Activated CD8-positive, alpha-beta T cell treated with anti-CD3 and anti-CD28 coated beads, Interleukin-2, amount 10 ng/mL, durations not matched to agents 7 days and 5 days (primary cell): ENCODE measurements at places on chromosomes 1 and 21. TPM values are rescaled to one million over a fixed set of nuclear protein-coding genes. Genes with fewer than 3 reads are reported as not detected.

DNA sequence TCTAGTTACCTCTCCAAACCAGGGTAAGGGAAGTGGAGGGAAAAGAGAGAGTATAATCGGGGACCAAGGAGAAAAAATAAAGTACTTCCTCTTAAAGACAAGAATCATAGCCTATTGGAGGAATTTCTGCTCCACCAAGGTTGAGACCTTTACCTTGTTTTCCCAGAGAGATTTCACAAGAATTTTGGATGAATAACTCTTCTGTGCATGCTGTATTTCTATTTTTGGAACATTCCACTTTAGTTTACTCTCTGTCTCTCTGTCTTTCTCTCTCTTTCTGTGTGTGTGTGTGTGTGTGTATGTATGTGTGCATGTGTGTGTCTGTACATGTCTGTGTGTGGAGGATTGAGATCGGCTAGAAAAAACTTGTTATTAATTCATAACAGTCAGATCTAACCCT lies 318.4 kb upstream of the RGS18 start:
- DNase-seq, result no peak

GRCh38 chr1:43206600-43207228 lies 34.6 kb downstream of the CFAP57 start:
- no peak for DNase-seq

The COL6A1 gene
- total RNA-seq, result 0.42 TPM

The PLA2G2F gene
- not detected for total RNA-seq

DNA sequence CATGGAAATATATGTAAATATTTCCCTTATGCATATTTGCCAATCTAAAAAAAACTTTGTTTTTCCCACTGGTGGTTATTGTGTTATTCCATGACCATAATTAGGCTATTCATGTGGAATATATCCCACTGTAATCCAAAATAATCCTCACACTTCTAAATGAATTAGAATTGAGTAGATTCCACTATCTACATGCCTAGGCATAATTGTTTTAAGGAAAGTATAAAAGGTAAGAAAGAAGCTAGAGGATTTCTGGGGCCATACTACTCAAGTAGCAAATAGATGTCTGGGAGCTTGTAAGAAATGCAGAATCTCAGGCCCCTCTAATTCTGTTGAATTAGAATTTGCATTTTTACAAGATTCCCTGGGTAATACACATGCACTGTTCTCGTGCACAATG lies 83.5 kb upstream of the RRP15 start:
- DNase-seq, result no peak

The TOR1AIP1 gene
- total RNA-seq, result 67.7 TPM

The PGLYRP4 gene
- not detected for total RNA-seq

DNA sequence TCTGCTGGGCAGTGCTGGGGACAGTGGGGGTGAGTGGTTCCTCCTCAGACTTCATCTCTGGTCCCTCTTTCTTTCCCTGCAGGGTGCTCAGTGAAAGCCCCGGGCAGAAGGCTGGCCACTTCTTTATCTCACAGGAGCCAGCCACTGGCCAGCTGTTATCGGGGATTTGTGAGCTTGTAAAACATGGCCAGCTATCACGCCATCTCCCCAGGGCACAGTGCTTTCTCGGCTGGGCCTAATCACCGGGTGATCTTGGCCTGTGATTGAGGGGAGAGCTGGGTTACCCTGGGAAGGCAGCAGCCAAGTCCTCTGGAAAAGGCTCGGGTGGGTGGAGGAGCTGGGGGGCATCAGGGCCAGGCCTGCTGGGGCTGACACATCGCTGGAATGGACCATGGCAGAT lies 83.0 kb downstream of the IGSF21 start:
- DNase-seq, result no peak

DNA sequence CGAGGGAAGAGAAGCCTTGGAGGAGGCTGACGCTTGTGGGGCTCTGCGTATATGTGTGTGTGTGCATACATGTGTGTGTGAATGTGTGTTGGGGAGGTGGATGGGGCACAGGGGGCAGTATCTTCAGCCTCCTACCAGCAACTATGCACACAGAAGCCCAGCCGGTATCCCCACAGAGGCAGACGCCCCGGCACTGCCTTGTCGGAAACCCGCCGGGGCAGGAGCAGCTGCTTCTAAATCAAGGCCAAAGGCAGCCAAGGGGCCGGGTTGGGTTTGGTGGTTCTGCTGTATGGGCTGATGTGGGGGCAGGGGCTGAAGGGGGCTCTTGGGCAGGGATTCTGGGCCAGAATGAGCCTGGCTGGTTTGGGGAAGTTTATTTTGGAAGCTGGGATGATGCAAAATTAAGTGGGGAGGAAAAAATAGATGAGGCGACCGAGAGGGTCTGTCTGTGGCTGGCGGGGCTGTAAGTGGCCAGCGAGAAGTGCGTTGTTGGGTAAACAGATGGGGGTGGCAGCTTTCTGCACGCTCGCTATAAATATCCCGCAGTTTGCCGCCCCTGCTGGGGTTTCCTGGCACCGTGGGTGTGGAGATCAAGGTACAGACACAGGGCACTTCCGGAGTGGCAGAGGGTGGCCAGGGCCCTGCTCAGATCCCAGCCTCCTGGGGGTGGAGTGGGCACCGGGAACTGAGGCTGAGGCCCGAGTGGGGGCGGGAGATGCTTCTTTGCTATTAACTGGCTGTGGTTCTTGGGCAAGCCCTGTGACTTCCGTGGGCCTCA lies 11.0 kb upstream of the WNT4 start:
- no peak for DNase-seq

DNA sequence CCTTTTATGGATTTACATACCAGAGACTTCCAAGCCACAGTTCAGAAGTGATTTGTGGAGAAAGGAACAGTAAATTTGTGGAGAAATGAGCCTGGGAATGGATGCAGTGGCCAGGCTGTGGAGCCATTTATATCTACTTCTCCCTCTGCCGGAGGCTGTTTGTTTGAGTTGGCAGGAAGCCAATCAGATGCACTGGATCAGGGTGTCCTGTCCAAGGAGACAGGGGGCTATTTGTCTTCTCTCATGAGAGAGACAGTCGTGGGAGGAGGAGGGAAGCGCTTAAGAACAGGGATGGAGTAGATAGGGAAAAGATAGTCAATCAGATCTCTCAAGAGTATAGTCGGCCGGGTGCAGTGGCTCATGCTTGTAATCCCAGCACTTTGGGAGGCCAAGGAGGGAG lies 2.8 kb upstream of the HAPLN2 start:
- no peak for DNase-seq

The ARHGAP30 gene
- total RNA-seq, result 277 TPM

The MTMR11 gene
- 1.2 TPM for total RNA-seq

- no peak for DNase-seq
Observed at GRCh38 chr1:180123463-180123936, 31.2 kb upstream of the QSOX1 start.

GRCh38 chr1:160799641-160800040 lies 3.7 kb downstream of the LY9 start:
- no peak for DNase-seq

The PLA2G2D gene
- total RNA-seq, result not detected

The PTPN7 gene
- total RNA-seq, result 255 TPM

DNA sequence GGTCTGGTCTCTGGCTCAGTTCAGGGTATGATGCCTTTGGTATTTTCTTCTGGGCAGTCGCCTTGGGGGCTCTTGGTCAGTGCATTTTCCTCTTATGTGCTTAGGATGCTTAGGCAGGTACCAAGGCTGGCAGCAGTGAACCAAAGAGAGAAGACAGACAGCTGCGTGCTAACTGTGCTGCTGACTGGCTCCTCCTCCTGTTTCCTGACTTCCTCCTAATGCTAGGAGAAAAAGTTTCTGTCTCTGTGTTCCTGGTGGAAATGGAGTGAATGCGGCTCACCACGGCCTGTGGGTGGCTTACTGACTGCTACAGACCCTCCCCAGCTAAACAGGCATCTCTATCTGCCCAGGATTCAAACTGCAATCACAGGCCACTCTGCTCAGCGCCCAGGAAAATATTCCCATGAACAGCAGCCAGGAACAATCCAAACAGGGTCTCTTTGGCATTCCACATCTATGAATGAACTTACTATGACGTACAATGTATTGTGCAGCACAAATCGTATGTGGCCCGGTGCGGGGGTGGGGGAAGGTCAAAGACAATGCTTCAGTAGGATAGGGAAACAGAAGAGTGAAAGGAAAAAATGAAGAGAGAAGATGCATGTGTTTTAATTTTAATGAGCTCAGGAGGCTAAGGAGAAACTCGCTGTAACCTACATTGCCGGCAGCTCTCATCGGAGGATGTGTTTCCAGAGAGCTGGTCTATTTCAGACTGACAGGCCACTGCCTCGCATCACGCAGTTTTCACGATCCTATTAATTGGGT lies 2.8 kb downstream of the ABCG1 start:
- DNase-seq, result no peak

DNA sequence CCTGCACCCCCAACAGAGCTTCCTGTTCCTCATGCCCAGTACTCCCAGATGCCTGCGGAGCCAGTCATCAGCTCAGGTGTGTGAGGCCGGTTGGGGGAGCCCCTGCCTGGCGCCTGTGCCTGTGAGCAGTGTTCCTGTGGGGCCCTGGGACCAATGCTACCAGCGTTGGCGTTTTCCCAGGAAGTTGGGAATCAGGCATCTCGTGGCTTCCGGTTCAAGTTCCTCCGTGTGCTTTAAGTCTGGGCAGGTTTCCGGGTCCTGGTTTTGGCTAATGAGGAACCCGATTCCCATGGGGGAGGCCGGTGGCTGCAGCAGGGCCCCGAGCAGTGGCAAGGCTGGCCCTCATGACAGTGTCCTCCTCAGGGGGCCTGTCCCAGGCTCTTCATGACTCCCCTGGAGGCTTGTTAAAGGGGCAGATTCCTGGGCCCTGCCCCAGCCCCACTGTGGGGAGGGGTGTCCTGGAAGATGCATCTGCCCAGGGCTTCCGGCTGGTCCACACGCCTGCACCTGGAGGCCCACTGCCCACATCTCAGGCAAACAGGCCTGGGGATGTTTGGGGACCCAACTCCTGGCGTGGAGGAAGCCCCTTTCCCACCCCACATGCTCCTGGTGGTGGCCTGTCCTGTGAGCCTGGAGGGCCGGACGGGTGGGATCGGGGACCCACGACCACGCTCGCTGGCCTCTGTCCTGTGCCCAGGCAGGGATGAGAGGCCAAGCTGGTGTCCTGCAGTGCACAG lies 26.2 kb downstream of the TP73 start:
- no peak for DNase-seq

DNA sequence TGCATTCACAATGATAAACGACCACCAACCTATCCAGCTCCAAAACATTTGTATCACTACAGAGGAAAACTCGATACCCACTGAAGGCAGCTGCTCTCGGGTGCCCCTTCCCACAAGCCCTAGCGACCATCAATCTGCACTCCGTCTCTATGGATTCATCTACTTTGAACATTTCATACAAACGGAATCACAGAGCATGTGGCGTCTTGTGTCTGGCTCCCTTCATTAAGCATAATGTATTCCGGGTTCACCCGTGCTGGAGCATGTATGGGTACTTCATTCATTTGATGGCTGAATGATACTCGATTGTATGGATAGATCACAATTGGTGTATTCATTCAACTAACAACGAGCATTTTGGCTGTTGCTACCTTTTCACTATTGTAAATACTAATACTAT lies 340.2 kb downstream of the SMYD3 start:
- no peak for DNase-seq

DNA sequence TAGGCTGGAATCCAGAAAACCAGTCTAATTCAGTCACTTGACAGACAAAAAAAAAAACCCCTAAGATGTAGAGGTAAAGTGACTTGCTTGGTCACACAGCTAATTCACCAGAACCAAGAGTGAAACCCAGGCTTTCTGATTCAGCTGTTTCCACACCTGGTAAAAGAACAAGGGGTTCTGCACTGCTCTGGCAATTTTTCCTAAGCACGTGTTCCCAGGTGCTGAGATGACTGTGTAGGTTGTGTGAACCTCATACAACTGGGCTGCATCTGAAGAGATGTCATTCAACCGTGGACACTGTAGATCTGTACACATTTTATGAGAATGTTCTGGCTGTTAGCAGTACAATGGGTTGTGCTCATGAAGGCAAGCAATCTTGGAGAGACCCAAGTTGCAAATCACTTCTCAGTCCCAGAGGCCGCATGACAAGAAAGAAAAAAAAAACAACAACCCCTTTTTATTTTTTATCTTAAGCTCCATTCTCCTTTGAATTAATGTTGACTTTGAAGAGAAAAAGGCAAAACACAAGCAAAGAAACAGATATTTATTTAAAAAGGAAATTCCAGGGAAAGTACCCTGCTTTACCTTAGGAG lies 95.4 kb downstream of the INTS7 start:
- peak; percentile 37 for DNase-seq

DNA sequence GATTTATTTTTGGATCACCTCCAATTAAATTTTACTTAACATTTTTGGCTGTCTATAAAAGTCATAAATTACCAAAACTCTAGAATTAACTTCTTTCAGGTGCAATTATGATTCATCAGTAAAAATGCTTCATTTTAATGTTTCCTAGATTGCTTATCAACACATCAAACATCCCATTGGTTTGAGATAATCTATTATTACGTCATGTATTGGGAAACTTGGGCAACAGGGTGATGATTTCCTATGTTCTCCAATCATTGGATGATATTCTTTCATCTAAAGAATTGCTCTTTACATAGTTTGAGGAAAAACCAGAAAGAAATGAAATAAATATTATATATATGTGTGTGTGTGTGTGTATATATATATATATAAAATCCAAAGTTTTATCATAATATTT lies 76.8 kb upstream of the KCNJ6 start:
- DNase-seq, result no peak

DNA sequence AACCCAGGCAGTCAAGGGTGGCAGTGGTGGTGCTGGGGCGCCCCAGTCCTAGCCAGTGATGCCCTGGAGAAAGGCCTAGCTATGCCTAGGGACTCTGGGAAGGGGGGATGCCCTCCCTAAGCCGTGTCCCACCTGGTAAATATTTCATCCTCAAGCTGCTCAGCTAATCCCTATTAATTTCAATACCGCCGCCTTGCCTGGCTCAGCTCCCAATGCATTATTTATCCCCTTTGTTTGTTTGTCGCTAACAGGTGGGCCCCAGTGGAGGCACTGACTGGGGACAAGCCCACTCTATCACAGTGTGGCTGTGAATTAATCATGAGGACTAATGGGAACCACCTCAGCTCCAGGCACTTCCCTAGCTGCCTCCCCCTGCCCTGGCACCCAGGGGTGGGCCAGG lies 22.5 kb downstream of the DMAP1 start:
- DNase-seq, result no peak

- no peak for DNase-seq
Observed at GRCh38 chr1:181101581-181102226, 13.2 kb downstream of the IER5 start.

DNA sequence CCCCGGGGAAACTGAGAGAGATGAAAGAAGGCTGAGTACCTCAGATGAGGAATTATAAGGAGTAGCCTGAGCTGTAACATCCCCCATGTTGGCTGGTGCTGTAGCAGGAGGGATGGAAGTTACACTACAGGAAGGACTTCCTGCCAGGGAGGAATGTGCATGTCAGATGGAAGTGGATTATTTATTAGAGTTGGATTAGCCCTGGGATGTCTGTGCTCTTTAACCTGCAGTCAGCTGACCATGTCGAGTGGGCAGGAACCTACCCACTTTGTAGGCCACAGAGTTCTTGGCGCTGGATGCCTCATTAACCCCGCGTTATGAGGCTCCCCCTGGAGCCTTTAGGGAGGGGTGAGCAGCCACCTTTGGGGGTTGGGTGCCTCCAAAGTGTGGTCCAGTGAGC lies 757 bp upstream of the SEMA4A start:
- no peak for DNase-seq

GRCh38 chr1:100353988-100354387 lies 1.7 kb downstream of the CDC14A start:
- DNase-seq, result no peak
